ENCODE measurements at places on chromosomes 3 and 15. TPM values are rescaled to one million over a fixed set of nuclear protein-coding genes. Genes with fewer than 3 reads are reported as not detected.

DNA sequence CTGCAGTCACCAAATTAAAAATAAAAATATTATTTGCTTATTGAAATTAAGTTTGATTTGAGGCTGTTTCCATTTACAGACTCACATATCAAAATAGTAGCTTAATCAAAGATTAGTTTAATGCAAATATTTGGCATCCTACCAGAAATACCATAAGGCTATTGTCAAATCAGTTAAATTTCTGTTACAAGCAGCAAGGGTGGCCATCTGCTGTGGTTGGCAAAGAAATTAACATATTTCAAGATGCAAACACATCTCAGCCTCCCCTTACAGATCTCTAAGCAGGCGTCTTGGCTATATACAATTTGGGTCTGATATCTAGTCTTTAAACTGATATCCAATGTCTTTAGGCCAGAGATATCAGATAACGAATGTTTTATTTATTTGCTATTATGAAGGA lies 83.2 kb upstream of the NEDD4 start:
- H3K4me1 ChIP-seq = no peaks in the 10 kb centered on the region
- H3K27me3 ChIP-seq = no peaks in the 10 kb centered on the region
- H3K27ac ChIP-seq = no peak overlapping the region
- H3K36me3 ChIP-seq = no peaks in the 10 kb centered on the region

The MASP1 gene
- not detected for total RNA-seq

The THBS1 gene
- 68.4 TPM for total RNA-seq

DNA sequence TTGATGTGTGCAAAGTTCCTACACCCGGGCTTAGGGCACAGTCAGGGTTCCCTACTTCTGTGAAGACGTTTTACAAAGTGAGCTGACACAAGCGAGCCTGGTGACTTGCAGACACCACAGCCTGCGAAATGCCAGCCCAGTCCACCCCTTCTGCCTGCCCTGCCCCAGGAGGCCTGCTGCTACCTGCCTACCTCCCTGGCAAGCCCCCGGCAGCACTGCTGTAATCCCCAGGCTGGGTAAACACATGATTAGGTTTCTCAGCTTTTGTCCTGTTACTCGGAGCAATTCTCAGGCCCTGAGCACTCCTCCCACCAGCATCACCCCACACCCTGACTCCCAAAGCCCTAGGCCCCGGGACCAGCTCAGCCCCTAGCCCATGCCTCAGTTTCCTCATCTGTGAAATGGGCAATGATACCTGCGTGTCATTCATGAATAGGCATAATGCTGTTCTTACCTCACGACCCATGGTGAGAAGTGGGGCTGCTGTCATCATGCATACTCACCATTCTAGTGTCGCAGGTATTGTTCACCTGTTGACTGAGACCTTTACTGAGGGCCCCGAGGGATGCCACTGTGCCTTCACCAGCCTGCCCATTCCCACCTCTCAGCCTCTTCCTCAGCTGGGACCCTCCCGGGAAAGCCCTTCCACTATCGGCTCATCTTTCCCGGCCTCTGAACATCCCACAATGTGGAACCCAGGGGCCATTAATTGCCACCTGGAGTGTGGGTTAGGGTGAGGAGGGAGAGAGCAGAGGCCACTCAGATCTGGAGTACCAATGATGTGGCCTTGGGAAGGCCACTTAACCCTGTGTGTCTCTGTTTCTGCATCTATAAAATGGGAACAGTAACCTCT lies 31.5 kb upstream of the SLC6A6 start:
- no peak overlapping the region for H3K27ac ChIP-seq
- no peak overlapping the region for H3K4me3 ChIP-seq
- DNase-seq = no peak
- H3K36me3 ChIP-seq = no peaks in the 10 kb centered on the region
- H3K27me3 ChIP-seq = no peaks in the 10 kb centered on the region
- no peaks in the 10 kb centered on the region for H3K4me1 ChIP-seq

- DNase-seq = no peak
- H3K36me3 ChIP-seq = no peaks in the 10 kb centered on the region
- H3K4me3 ChIP-seq = peak overlapping the region; percentile 80
- no peaks in the 10 kb centered on the region for H3K27me3 ChIP-seq
- peak overlapping the region; percentile 86 for H3K27ac ChIP-seq
Observed at GRCh38 chr15:56886363-56886931, 32.0 kb upstream of the TCF12 start.

The RHCG gene
- not detected for total RNA-seq

DNA sequence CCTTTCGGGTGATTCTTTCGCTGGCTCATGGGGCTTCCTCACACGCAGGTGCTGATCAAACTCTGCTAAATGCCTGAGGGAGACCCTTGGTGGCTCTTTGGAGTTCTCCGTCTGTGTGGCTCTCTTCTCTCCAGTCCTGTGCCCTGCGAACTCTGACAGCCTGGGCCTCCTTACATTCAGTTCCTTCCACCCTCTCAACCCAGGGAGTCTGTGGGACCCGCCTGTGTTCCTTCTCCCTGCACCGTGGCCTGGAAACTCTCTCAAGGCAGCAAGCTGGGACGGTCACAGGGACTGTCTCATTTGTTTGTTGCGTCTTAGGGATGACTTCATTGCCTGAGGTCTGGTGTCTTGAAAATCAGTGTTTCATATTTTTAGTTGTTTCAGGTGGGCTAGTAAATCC lies 37.0 kb upstream of the CORO2B start:
- no peak overlapping the region for H3K27ac ChIP-seq
- H3K36me3 ChIP-seq = no peaks in the 10 kb centered on the region
- H3K27me3 ChIP-seq = no peaks in the 10 kb centered on the region
- DNase-seq = no peak

DNA sequence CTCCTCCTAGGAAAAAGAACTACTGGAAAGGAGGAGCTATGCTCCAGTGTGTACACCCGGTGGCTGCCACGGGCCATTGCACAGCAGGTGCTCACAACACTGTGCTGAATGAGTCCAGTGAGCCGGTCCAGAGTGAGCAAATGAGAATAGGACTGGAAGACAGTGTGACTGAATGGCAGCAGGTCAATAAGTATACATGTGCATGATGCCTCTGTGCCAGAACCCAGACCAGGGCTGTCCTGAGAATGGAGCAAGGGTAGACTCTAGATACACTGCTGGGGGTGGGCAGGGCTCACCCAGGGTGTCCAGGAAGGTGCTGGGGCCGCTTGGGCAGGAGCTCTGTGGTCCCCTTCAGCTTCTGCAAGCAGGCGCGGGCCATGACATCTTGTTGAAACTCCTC lies 8.3 kb downstream of the POLG start:
- H3K4me1 ChIP-seq = peaks cover 27% of the 10 kb centered on the region
- no peaks in the 10 kb centered on the region for H3K27me3 ChIP-seq
- H3K36me3 ChIP-seq = peaks cover 97% of the 10 kb centered on the region
- DNase-seq = no peak
- H3K27ac ChIP-seq = no peak overlapping the region

DNA sequence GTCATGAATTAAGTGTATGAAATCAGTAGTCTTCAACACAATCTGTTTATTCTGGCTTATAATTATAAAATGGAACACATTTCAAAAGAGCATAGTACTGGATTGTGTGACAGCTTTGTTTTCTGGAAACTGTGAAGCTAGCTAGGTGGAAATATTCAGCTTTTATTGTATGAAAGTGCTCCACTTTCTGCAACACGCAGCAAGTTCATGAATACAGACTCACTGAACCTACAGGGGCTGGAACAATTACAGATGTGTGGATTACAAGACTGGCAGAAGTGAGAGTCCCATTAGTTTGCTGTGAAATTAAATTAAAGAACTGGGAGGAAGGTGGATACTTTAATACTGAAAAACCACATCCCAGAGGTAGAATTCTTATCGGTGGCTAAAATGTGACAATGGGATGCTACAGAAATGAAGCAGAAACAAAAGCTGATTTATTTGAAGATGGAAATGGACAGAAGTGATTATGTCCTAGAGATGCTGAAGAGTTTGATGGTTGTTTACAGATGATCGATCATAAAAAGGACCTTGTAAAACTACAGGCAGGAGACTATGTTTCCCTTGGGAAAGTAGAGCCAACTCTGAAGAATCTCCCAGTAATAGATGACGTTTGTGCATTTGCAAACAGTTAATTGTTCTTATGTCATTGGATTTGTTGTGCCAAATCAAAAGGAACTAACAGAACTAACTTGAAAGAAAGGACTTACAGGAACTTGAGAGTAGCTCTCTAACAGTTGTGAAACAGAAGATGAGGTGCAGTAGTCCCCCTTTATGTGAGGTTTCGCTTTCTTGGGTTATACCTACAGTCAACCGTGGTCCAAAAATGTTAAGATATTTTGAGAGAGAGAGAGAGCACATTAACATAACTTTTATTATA lies 15.7 kb downstream of the TF start:
- H3K36me3 ChIP-seq = no peaks in the 10 kb centered on the region
- H3K27ac ChIP-seq = no peak overlapping the region
- no peaks in the 10 kb centered on the region for H3K4me1 ChIP-seq

DNA sequence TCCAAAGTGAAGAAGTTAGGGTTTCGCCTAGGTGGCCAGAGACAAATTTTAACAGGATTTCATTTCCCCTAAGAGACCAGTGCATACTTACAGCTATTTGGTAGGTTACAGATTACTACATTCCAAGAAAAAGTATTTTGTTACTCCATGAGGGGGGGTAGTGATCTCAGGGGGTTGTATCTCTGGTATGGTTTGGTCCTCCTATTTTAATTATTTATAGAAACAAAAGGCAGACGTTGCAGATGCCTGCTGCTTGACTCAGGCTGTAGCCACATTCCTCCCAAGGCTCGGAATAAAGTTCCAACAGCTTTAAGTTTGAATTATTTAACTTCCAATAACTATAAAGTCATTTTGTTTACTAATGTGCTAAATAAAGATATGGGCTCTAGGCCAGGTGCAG lies 1.3 kb upstream of the TRIM59 start:
- H3K27me3 ChIP-seq = no peaks in the 10 kb centered on the region
- H3K4me3 ChIP-seq = no peak overlapping the region
- H3K4me1 ChIP-seq = peaks cover 10% of the 10 kb centered on the region

- no peak overlapping the region for H3K4me3 ChIP-seq
- H3K27me3 ChIP-seq = no peaks in the 10 kb centered on the region
- H3K4me1 ChIP-seq = no peaks in the 10 kb centered on the region
Observed at GRCh38 chr3:73773233-73773632, 148.5 kb upstream of the PDZRN3 start.

DNA sequence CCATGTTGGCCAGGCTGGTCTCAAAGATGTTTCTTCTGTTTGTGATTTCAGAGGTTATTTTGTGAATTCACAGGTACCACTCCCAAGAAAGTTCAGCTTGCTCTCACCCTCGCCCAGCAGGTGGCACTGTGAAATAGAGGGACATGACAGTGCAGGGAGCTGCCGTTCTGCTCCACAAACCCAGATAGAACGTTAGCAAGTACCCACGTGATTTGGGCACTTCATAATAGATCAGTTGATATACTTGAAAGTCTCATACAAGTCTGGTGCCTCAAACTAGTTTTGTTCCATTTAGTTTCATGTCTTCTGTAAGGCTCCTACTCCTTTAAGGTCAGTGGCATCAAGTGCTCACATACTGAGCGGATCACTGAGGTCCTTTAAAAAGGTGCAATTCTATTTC lies 45.5 kb downstream of the FILIP1L start:
- DNase-seq = peak; percentile 79
- no peaks in the 10 kb centered on the region for H3K27me3 ChIP-seq
- H3K4me3 ChIP-seq = no peak overlapping the region
- H3K27ac ChIP-seq = no peak overlapping the region
- peaks cover 16% of the 10 kb centered on the region for H3K4me1 ChIP-seq

- no peak for DNase-seq
- H3K27ac ChIP-seq = no peak overlapping the region
- H3K4me1 ChIP-seq = no peaks in the 10 kb centered on the region
- no peaks in the 10 kb centered on the region for H3K27me3 ChIP-seq
Observed at GRCh38 chr15:25184356-25185155, 229.8 kb downstream of the SNRPN start.

The SH2D7 gene
- not detected for total RNA-seq

The THSD4 gene
- not detected for total RNA-seq

The ITIH1 gene
- not detected for total RNA-seq

- H3K36me3 ChIP-seq = no peaks in the 10 kb centered on the region
- H3K27ac ChIP-seq = no peak overlapping the region
- no peak for DNase-seq
Observed at GRCh38 chr15:55742498-55742926, 440 bp downstream of the PRTG start.

GRCh38 chr3:53616971-53617892 lies 122.8 kb downstream of the CACNA1D start:
- no peak overlapping the region for H3K27ac ChIP-seq
- H3K4me3 ChIP-seq = no peak overlapping the region

- no peaks in the 10 kb centered on the region for H3K27me3 ChIP-seq
- no peak for DNase-seq
- no peaks in the 10 kb centered on the region for H3K4me1 ChIP-seq
Observed at GRCh38 chr15:93290618-93290946, 201.6 kb upstream of the RGMA start.

GRCh38 chr3:170862618-170863374 lies 7.2 kb downstream of the RPL22L1 start:
- H3K36me3 ChIP-seq = peaks cover 7% of the 10 kb centered on the region
- no peaks in the 10 kb centered on the region for H3K27me3 ChIP-seq
- H3K4me1 ChIP-seq = peaks cover 8% of the 10 kb centered on the region
- DNase-seq = no peak
- H3K27ac ChIP-seq = no peak overlapping the region

The SI gene
- not detected for total RNA-seq

- H3K27me3 ChIP-seq = no peaks in the 10 kb centered on the region
- H3K36me3 ChIP-seq = no peaks in the 10 kb centered on the region
- no peak overlapping the region for H3K27ac ChIP-seq
- no peak for DNase-seq
- H3K4me3 ChIP-seq = no peak overlapping the region
Observed at GRCh38 chr3:194838236-194838635, 152.6 kb downstream of the FAM43A start.

DNA sequence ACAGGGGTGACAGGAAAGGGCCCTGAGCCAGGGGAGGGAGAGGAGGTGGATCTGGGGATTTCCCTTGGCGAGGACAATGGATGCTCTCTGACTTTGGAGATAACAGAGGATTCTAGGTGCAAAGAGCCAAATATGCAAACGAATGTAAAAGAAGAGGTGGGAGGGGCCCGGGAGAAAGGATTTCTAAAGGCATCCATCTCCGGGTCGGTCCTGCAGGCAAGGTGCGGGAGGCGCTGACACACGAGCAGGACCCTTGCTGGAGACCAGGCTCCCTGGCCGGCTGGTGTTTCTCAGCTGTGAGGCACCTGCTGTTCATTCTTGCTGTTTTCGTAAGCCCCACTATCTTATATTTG lies 115.2 kb upstream of the TLE3 start:
- DNase-seq = no peak
- H3K36me3 ChIP-seq = no peaks in the 10 kb centered on the region
- H3K4me3 ChIP-seq = no peak overlapping the region

The ADAMTS17 gene
- 13.5 TPM for total RNA-seq

DNA sequence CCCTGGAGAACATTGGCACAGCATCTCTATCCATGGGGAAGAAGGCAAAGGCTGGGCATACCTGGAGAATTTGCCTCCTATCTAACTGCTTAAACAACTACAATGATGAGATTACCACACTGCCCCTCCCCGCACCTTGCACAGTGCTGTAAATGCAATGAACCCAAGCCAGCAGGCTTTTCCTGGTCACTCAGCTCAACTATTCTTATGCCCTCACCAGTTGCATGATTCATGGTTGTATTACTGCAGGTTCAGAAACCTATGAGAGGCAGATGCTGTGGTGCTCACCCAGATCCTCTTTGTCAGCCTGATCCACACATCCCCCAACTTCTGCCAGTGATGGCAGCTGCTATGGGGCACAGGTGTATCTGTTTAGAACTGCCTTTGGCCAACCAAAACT lies 77.7 kb upstream of the STAC start:
- no peak overlapping the region for H3K4me3 ChIP-seq
- H3K27me3 ChIP-seq = no peaks in the 10 kb centered on the region
- H3K4me1 ChIP-seq = no peaks in the 10 kb centered on the region
- H3K27ac ChIP-seq = no peak overlapping the region
- no peaks in the 10 kb centered on the region for H3K36me3 ChIP-seq

- H3K27ac ChIP-seq = no peak overlapping the region
- no peaks in the 10 kb centered on the region for H3K4me1 ChIP-seq
- no peaks in the 10 kb centered on the region for H3K36me3 ChIP-seq
Observed at GRCh38 chr3:110868106-110868505, 203.5 kb upstream of the NECTIN3 start.

Data from naive thymus-derived CD4-positive, alpha-beta T cell (primary cell).